ENCODE measurements at places on chromosomes 5 and 9. TPM values are rescaled to one million over a fixed set of nuclear protein-coding genes. Genes with fewer than 3 reads are reported as not detected.

- H3K4me1 ChIP-seq, result no peaks in the 10 kb centered on the region
- H3K36me3 ChIP-seq, result no peaks in the 10 kb centered on the region
- H3K4me3 ChIP-seq, result no peak overlapping the region
- H3K27ac ChIP-seq, result no peak overlapping the region
- no peaks in the 10 kb centered on the region for H3K27me3 ChIP-seq
These were observed 1.8 kb upstream of the FAT2 start for GRCh38 chr5:151592855-151593408.

The SMIM27 gene
- 19.6 TPM for polyA plus RNA-seq

The LCN9 gene
- not detected for polyA plus RNA-seq

DNA sequence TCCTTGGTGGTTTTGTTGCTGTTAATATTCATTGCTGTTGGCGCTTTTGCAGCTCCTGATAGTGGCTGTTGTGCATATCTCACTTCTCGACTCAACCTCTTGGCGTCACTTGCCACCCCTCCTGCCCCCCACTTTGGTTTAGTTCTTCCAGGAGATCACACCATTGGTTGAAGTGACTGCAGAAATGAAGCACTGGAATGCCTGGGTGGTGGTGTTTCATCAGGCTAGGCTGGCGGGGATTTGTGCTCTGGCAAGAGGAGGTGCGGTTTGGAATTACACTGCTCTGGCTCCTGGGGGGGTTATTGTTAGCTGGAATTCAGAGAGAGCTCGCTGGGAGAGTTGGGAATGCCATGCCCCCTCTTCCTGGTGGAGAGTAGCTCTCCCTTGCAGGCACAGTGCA, 11.5 kb downstream of the PRRC2B start:
- H3K27me3 ChIP-seq, result no peaks in the 10 kb centered on the region
- peaks cover 100% of the 10 kb centered on the region for H3K4me1 ChIP-seq
- no peak for DNase-seq

The MEIKIN gene
- not detected for polyA plus RNA-seq

The GLRX gene
- 85.2 TPM for polyA plus RNA-seq

DNA sequence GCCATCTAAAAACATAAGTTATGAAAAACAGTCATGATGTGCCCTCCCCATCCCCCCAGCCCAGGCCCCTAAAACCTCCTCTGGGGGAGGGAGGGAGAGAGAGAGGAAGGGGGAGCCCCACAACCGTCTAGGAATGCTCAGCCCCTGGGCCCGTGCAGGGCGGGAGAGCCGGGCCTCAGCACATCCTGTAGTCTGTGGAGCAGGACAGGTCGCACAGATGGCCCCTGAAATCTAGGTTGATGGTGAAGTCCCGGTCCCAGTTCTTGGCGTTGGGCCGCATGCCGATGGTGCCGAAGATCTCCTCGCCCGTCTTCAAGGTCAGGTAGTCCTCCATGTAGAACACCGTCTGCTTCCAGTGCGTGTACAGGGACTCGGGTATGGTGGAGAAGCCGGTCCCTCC, 38.1 kb downstream of the RAB24 start:
- no peaks in the 10 kb centered on the region for H3K27me3 ChIP-seq
- no peak overlapping the region for H3K4me3 ChIP-seq
- H3K36me3 ChIP-seq, result no peaks in the 10 kb centered on the region
- no peaks in the 10 kb centered on the region for H3K4me1 ChIP-seq

GRCh38 chr5:115683081-115683480, 57.2 kb upstream of the TMED7 start:
- H3K4me1 ChIP-seq, result no peaks in the 10 kb centered on the region
- H3K4me3 ChIP-seq, result no peak overlapping the region
- DNase-seq, result no peak
- H3K27me3 ChIP-seq, result no peaks in the 10 kb centered on the region
- H3K36me3 ChIP-seq, result no peaks in the 10 kb centered on the region

The SPAG8 gene
- 2.5 TPM for polyA plus RNA-seq

The PRUNE2 gene
- 4.5 TPM for polyA plus RNA-seq

The ZNF462 gene
- 0.36 TPM for polyA plus RNA-seq

GRCh38 chr5:159409801-159410200, 79.5 kb upstream of the IL12B start:
- H3K4me1 ChIP-seq, result peaks cover 10% of the 10 kb centered on the region
- no peaks in the 10 kb centered on the region for H3K27me3 ChIP-seq
- no peaks in the 10 kb centered on the region for H3K36me3 ChIP-seq

- H3K27ac ChIP-seq, result peak overlapping the region; percentile 30
- no peak for DNase-seq
- peaks cover 4% of the 10 kb centered on the region for H3K4me1 ChIP-seq
- H3K4me3 ChIP-seq, result peak overlapping the region; percentile 29
- H3K27me3 ChIP-seq, result peaks cover 15% of the 10 kb centered on the region
- no peaks in the 10 kb centered on the region for H3K36me3 ChIP-seq
These were observed 680 bp downstream of the GPX8 start for GRCh38 chr5:55160493-55161209.

DNA sequence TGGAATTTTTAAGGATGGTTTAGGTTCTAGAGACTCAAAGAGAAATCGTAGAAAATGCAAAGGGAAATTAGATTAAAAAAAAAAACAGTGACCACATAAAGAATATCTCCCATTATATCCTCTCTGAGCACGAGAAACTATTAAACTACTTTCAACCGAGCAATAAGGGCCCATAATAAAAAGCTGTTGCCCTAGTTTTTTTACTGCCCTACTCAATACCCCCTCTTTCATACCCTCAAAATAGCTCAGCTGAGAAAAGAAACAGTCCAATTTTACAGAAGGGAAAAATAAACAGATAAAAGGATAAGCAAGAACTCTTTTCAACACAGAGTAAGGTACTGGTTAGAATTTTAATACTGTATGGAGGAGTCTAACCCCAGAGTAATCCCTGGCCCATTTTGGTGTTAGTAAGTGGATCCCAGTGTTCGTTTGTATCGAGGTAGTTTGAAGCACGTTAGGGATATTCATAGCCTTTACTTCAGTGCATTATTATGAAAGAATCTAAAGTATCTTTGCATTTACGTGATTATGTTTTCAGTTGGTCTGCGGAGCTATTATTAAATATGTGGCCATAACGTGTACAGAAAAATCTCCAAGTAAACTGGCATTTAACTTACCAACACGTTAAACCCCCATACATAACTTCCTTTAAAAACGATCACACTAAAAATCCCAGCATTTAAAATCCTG, 980 bp upstream of the RHOBTB3 start:
- peak overlapping the region; percentile 65 for H3K4me3 ChIP-seq
- peaks cover 13% of the 10 kb centered on the region for H3K27me3 ChIP-seq
- DNase-seq, result no peak
- peaks cover 17% of the 10 kb centered on the region for H3K4me1 ChIP-seq

DNA sequence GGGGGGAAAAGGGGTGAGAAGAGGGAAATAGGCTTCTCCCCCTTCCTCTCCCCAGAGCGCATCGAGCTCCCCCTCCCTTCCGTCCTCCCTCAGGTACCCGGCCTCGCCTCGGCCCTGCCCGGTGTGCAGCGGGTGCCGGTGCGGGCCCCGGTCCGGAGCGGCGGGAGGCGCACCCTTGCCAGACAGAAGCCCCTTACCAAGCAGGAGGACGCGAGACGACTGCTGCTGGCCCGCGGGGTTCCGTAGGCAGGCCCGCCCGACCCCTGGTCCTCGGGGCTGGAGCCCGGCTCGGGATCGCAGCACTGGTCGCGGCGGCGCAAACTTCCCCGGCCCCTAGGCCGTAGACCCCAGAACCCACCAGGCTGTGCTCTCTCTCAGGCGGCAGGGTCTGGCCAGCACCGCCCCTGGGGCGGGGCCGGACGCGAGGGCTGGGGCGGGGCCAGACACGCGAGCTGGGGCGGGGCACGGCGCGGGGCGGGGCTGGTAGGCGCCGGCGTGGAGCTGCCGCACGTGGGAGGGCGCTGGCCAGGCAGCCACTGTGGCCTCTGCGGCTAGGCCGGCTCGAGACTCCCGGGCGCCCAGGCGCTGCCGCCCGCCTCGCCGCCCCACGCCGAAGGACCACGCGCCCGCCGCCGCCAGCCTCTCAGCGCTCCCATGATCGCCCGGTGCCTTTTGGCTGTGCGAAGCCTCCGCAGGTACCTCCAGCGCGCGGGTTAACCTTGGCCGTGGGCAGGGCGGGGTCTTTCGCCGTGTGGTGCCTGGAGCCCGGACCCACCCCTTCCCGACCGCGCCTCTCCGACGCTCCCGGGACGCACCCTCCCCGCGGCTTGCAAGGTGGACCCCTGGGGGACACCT, at the start of the genes NLN and SGTB:
Gene NLN, plus strand, starts transcription at position 486 of the 855 bp plus-strand sequence. Its CDS starts 169 bp downstream, at position 655.
Gene SGTB, minus strand, starts transcription at position 390 of the 855 bp plus-strand sequence. CDS start 1,302 bp downstream, outside the sequence.
- H3K4me3 ChIP-seq, result peak within 1 kb of the TSS; percentile 97
- peak within 1 kb of the TSS; percentile 94 for H3K27ac ChIP-seq
- H3K27me3 ChIP-seq, result no peaks in the 10 kb centered on the region

- H3K27ac ChIP-seq, result no peak overlapping the region
- H3K27me3 ChIP-seq, result peaks cover 6% of the 10 kb centered on the region
- no peak overlapping the region for H3K4me3 ChIP-seq
- DNase-seq, result no peak
- H3K36me3 ChIP-seq, result no peaks in the 10 kb centered on the region
These were observed 84.7 kb downstream of the PTTG1 start for GRCh38 chr5:160506006-160507004.

GRCh38 chr9:36632892-36633291, 60.2 kb downstream of the MELK start:
- H3K27ac ChIP-seq, result no peak overlapping the region
- no peaks in the 10 kb centered on the region for H3K36me3 ChIP-seq
- H3K4me3 ChIP-seq, result no peak overlapping the region
- H3K4me1 ChIP-seq, result no peaks in the 10 kb centered on the region

DNA sequence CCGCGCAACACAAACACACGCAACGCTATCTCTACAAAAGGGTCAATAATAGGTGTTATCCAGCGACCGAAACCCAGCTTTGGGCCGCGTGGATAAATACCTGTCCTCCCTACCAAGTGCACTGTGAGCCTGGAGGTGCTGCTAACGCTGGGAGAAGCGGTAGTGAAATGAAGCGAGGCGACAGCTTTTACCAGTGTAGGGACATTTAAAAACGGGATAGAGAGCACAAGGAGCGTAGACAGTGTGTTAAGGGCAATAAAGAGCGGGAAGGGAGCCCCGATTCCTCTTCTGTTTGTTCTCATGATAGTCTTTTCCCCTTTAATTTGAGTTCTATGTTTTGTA, 421 bp upstream of the DEPDC1B start:
- peaks cover 22% of the 10 kb centered on the region for H3K4me1 ChIP-seq
- no peak overlapping the region for H3K27ac ChIP-seq
- DNase-seq, result no peak
- H3K27me3 ChIP-seq, result no peaks in the 10 kb centered on the region

DNA sequence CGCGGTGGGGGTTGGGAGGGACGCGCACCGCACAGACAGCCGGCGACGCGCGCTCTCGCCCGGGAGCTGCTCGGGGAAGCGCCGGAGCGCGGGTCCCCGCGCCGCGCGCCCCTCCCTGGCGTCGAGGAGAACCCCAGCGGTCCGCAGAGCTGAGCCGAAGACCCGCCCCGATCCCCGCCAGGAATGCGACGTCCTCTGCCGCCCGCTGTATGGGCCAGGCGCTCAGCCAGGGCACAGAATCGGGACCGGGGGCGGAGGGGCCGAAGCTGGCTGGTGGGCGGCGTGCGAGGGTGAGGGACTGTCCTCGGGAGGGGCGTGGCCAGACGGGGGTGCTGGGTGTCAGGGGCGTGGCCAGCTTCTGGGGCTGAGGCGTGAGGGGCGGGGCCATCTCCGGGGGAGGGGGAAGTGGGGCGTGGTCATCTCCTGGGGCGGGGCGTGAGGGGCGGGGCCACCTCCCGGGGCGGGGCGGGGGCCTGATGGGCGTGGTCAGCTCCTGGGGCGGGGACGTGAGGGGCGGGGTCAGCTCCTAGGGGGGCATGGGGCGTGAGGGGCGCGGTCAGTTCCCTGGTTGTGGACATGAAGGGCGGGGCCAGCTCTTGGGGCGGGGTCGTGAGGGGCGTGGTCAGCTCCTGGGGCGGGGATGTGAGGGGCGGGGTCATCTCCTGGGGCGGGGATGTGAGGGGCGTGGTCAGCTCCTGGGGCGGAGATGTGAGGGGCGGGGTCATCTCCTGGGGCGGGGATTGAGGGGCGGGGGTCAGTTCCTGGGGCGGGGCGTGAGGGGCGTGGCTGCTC, 965 bp downstream of the PTGDS start:
- DNase-seq, result peak; percentile 87
- no peaks in the 10 kb centered on the region for H3K36me3 ChIP-seq
- peak overlapping the region; percentile 79 for H3K27ac ChIP-seq
- peak overlapping the region; percentile 38 for H3K4me3 ChIP-seq
- H3K4me1 ChIP-seq, result peaks cover 48% of the 10 kb centered on the region

DNA sequence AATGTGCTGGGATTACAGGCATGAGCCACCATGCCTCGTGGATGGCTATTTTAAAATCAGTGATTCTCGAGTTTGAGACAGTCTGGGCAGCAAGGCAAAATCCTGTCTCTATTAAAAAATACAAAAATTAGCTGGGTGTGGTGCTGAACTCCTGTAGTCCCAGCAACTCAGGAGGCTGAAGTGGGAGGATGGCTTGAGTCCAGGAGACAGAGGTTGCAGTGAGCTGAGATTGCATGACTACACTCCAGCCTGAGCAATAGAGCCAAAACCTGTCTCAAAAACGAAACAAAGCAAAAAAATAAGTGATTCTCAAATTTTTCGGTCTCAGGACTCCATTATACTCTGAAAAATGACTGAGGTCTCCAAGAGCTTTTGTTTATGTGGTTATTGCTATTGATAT, 47.9 kb upstream of the HSPA9 start:
- no peaks in the 10 kb centered on the region for H3K4me1 ChIP-seq
- H3K4me3 ChIP-seq, result no peak overlapping the region
- DNase-seq, result no peak
- no peak overlapping the region for H3K27ac ChIP-seq

- no peaks in the 10 kb centered on the region for H3K36me3 ChIP-seq
- H3K4me1 ChIP-seq, result peaks cover 3% of the 10 kb centered on the region
- no peak overlapping the region for H3K27ac ChIP-seq
- H3K27me3 ChIP-seq, result no peaks in the 10 kb centered on the region
- H3K4me3 ChIP-seq, result no peak overlapping the region
- no peak for DNase-seq
These were observed 134.5 kb downstream of the NFIB start for GRCh38 chr9:14179449-14179848.

DNA sequence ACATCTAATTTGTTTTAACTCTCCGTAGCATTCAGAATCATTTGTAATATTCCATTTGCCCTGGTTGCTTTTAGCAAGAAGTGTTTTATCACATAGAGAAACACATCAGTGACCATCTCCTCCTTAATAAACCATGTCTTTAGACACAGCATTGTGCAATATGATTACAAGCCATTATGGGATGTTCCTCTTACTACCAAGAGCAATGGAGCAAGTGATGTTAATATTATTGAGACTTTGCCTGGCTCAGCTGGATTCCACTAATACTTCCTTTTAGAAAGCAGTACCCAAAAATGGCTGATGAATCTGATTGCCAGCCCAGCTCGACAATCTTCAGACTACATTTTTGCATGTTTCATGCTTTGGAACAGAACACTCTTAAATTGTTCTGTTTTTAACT, 364.2 kb downstream of the OSTF1 start:
- no peak overlapping the region for H3K27ac ChIP-seq
- H3K27me3 ChIP-seq, result no peaks in the 10 kb centered on the region
- peaks cover 27% of the 10 kb centered on the region for H3K4me1 ChIP-seq
- no peak for DNase-seq
- H3K36me3 ChIP-seq, result no peaks in the 10 kb centered on the region

All from spleen (tissue), 13 donors.